ENCODE measurements at places on chromosomes 7 and 10.

DNA sequence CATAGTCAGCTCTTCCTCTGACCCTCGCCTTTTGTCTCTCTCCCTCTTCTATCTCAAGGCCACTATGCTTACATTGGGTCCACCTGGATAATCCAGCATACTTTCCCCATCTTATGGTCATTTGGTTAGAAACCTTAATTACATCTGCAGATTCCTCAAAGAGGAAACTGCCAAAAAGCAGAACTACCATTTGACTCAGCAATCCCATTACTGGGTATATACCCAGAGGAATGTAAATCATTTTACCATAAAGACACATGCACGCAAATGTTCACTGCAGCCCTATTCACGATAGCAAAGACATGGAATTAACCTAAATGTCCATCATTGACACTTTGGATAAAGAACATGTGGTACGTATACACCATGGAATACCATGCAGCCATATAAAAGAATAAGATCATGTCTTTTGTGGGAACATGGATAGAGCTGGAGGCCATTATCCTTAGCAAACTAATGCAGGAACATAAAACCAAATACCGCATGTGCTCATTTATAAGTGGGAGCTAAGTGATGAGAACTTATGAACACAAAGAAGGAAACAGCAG is 114.8 kb upstream of the NPY start:
- DNase-seq: no peak

- no peak for DNase-seq
These were observed 122.7 kb downstream of the RAPGEF5 start for GRCh38 chr7:22234227-22234626.

DNA sequence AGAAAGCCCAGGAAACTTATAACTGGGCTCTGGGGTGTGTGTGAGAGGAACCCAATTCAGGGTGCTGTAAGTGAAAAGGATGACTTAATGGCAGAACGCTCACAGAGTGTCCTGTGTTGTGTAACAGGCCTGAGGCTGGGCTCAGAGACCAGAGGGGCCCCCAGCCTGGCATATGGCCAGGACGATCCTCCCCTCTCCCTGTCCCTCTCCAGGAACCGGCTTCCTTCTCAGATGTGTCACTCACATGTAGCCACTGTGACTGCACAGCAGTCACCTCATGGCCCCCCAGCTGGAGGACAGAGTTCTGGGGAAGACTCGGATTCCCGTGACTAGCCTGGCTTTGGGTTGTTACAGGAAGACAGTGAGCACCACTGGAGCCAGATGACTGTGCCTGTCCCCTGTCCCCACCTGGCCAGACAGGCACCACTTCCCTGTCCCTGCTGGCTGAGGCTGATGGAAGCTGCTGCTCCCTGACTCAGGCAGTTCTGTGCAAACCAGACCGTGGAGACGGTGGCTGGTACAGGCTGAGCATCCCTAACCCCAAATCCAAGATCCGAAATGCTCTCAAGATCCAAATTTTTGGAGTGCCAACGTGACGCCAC is 220.5 kb downstream of the MLLT10 start:
- DNase-seq: no peak

DNA sequence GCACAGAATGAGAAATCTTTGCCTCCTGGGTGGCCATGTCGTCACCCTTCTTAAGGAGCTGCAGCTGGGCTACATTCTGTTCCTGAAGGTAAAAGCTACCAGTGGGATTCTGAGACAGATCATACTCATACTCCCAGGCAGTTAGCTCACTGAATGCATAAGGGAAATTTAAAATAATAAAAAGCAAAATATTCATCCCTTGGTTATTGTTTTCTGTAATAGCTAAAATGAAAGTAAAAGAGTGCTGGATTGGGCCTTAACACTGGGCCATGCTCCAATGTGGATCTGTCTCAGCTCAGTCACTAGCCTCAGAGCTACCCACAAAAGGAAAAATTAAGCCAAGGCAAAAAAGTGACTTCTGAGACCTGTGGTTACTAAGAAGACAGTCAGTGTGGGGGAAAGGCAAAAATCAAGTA is 8.9 kb upstream of the DYNC2I1 start:
- no peak for DNase-seq

Measured in activated effector memory CD4-positive, alpha-beta T cell treated with anti-CD3 and anti-CD28 coated beads, Interleukin-2, amount 50 U/mL, for 16 hours (primary cell).